HuH-7 (cell line): ENCODE measurements at places on chromosomes 2 and 18.

DNA sequence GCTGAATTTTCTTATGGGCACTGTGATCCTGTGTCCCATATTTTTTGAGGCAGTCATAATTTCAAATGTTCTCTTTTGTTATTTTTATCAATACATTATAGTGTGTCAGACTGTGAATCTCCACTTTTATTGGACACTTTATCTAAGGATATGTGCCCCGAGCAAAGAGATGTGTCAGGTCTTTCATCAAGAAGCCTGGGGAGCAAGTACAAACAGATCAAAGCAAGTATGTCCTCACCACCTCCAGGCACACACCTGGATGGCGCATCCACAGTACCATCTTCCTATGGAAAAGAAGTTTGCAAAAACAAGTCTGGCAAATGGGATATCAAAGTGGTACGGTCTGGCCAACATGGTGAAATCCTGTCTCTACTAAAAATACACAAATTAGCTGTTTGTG lies 81.0 kb upstream of the ZNF236 start:
- DNase-seq = no peak

- DNase-seq = no peak
These were observed 2.2 kb downstream of the NOL4 start for GRCh38 chr18:34222307-34223163.

- DNase-seq = no peak
These were observed 46.8 kb downstream of the LIPG start for GRCh38 chr18:49608366-49609255.

- DNase-seq = no peak
These were observed 45.7 kb downstream of the PRKCE start for GRCh38 chr2:45697190-45697589.

GRCh38 chr18:47422524-47422923 lies 171.1 kb upstream of the SKOR2 start:
- no peak for DNase-seq

DNA sequence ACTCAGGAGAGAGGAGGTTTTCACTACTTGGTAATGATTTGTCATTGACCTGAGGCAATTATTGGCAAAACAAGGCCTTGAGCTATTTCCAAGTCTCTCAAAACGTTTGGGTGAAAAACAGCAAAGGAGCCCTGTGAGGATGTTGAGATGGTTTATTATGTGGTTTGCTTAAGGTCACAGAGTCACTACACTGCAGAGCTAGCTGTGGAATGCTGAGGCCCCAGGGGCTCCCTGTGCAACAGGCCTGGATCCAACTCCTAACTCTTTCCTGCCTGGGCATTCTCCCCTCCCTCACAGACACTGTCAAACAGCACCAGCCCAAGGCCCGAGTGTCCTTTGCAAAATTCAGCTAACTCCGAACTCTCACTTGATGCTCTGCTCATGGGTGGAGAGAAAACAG lies 754.6 kb upstream of the SOX11 start:
- no peak for DNase-seq

DNA sequence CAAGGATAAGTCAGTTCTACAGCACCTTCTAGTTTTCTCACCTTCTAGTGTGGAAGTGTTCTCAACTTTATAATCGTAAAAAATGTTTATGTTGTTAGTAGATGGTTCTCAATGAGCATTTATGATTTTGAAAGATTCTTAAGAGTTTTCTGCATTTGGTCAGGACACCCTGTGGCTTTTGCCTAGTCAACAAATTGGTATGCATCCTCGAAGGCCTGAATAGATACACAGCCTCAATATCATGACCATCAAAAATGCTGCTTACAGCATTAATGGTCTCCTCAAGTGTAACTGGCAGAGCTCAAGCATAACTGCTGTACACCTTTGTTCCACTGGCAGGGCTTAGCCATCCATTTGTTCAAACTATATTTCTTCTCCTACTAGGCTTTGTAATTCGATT lies 96.7 kb downstream of the CRACDL start:
- DNase-seq = no peak

DNA sequence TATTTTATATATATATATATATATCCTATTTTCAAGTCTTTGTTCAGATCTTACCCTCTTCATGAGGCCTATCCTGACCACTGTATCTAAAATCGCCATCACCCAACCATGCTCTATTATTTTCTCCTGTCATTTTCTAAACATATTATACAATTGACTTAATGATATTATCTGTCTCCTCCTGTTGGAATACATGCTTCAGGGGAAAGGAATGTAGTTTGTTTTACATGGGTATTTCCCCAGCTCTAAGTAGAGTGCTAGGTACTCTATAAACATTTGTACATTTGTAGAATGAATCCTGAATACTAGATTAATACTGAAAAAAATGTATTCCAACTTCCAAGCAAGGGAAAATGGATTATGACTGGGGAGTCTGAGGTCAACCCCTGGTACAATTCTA lies 26.2 kb downstream of the TTC21B start:
- no peak for DNase-seq

- DNase-seq = no peak
These were observed 20.2 kb downstream of the CHRNA1 start for GRCh38 chr2:174744111-174744510.

- DNase-seq = no peak
These were observed 86.6 kb downstream of the WDSUB1 start for GRCh38 chr2:159199761-159200465.

- no peak for DNase-seq
These were observed 123.2 kb upstream of the DNAJC10 start for GRCh38 chr2:182592691-182593393.

DNA sequence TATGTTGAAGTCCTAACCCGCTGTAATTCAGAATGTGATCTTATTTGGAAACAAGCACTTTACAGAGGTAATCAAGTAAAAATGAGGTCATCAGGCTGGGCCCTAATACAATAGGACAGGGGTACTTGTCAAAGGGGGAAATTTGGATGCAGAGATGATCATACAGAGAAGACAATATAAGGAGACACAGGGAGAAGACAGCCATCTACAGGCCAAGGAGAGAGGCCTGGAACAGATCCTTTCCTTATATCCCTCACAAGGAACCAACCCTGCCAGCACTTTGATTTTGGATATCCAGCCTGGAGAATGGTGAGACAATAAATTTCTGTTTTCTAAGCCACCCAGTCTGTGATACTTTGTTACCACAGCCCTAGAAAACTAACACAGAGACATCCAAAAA lies 104.3 kb downstream of the METTL4 start:
- DNase-seq = no peak

GRCh38 chr2:224426656-224427055 lies 24.7 kb upstream of the FAM124B start:
- DNase-seq = no peak

GRCh38 chr2:195666113-195666712 lies 9.2 kb downstream of the SLC39A10 start:
- DNase-seq = no peak

GRCh38 chr2:68925295-68925896 lies 27.3 kb downstream of the GKN2 start:
- DNase-seq = peak; percentile 49

GRCh38 chr2:42089340-42089925 lies 41.6 kb downstream of the PKDCC start:
- peak; percentile 69 for DNase-seq

DNA sequence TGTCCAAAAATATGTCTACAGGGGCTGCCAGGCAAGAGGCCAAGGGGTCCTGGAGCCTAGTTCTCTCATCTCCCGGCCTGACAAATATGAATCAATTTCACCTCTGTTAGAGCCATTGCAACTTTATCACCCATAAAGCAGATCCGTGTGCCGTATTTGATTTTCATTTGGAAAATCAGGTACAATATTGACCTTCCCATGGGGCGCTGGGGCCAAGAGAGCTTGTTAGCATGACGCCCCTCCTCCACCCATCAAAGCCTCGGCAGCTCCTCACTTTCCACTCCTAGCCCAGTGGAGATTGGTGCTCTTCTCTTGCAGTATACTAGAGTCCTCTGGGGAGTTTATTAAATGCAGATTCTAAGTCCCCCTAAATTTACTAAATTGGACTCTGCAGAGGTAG lies 96.8 kb downstream of the CAPN13 start:
- DNase-seq = no peak

DNA sequence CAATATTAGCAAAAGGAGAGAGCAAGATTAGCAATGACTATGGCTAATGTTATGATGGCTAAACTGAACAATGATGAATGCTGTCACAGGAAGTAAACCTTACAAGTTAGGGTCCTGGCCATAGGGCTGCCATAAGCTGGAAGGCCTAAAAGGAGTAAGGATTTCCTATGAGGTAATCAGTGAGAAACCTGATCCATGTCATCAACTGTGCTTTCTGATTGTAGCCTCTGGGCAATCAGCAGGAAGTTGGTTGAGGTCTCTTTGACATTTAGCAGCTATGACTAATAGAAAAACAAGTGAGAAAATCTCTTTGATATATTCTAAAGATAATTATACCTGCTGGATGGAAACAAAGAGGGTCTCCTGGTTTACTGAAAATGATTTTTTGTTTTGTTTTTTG lies 193.0 kb downstream of the RAB3GAP1 start:
- peak; percentile 11 for DNase-seq

- DNase-seq = no peak
These were observed 343.6 kb downstream of the TGIF1 start for GRCh38 chr18:3793545-3793944.

DNA sequence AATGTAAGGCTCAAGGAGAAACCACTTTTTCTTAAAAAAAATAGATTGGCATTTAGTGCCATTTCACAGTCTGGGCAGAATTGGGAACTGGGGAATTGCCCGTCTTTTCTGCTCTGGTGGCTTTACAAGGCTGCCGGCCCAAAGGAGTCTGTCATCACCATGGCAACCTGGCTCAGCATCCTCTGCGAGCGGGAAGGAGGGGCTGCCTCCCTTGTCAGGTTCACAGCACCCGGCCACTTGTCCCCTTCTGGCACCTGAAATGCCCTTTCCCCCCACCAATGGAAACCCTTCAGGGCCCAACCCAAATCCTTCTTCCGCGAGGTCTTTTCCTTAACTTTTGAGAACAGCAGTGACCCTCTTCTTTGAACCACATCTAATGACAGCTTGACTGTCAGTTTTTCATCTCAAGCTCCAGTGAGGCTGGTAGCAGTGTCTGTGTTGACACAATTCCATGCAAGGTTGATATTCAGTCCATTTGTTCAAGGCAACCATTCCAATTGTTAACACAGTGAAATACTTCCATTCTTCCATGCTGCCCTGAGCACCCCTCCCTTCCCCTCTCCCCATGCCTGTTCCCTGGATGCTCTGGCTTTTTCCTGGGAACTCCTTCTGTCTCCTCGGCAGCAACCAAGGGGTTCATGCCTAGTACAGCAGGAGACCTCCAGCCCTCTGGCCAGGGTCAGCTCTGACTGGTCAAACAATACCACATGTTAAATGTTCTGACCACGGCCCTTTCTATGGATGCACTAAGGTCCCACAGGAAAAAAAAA lies 79.6 kb downstream of the DNER start:
- DNase-seq = no peak
